ENCODE measurements at places on chromosomes 3 and 15. TPM values are rescaled to one million over a fixed set of nuclear protein-coding genes. Genes with fewer than 3 reads are reported as not detected.

Gene PLA2G4F
- polyA plus RNA-seq, result 0.23 TPM

Gene GOLGA8O
- polyA plus RNA-seq, result 1.0 TPM

Gene CNTN6
- not detected for polyA plus RNA-seq

DNA sequence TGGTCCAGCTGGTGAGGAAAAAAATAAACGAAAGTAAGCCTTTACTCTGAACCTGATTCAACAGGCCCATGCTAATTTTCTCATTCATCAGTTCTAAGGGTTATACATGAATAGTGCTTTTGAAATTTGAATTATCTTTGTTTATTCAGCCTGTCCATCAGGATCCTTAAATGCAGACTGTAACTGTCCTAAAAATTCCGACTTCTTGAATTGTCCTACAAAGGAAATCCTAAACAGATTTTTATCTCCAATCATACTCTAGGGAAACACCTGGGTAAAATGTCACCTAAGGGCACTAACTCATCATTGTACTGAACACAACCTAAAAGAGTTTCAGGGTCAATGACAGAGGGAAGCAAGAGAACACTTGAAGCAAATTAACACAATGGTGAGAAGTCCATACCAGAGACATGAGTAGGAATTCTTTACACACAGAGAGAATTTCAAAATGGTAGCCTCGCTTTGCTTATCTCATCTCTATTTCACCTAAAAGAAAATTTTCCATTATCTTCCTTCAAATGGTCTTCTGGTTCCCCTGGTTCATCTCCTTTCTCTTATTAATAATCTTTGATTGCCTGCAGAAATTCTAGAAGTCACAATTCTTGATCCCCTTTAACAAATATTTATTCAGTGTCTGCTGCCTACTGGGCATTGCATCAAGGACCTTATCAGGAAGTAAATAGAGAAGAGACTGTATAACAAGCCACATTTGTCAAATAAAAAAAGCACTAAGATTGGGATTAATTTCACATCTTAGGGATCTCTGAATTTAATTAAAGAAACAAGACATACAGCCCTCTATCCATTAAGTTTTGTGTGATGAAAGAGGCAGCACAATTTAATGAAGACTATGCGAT is 182.7 kb downstream of the MEIS2 start:
- no peak for DNase-seq

GRCh38 chr15:46309914-46310313 is 675.1 kb downstream of the SQOR start:
- no peak for DNase-seq

Data from pancreas (tissue), 10 donors.